ENCODE measurements at places on chromosomes 12 and 14.

GRCh38 chr14:101623685-101624444, 62.6 kb downstream of the DIO3 start:
- DNase-seq: no peak

- DNase-seq: no peak
These were observed 49.5 kb downstream of the RIMBP2 start for GRCh38 chr12:130666645-130667044.

GRCh38 chr14:30620178-30620577, 1.9 kb upstream of the SCFD1 start:
- DNase-seq: no peak

- no peak for DNase-seq
These were observed 54.6 kb upstream of the PTGR2 start for GRCh38 chr14:73796893-73797542.

DNA sequence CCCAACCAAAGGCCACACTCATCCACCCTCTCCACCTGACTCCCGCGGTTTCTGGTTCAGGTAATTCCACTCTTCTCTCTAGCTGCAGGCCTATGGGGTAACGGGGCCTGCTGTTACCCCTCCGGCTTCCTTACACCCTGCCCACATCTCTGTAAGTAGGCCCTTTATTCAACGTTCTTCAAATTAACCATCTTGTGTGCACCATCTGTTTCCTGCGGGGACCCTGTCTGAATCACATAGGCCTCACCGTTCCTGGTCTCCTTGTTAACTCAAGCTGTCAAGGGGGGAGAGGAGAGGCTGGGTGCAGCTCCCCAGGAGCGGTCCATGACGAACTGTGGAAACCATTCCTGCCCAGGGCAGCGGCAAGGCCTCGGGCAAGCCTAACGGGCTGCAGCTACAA, 9.3 kb upstream of the DLK1 start:
- no peak for DNase-seq

DNA sequence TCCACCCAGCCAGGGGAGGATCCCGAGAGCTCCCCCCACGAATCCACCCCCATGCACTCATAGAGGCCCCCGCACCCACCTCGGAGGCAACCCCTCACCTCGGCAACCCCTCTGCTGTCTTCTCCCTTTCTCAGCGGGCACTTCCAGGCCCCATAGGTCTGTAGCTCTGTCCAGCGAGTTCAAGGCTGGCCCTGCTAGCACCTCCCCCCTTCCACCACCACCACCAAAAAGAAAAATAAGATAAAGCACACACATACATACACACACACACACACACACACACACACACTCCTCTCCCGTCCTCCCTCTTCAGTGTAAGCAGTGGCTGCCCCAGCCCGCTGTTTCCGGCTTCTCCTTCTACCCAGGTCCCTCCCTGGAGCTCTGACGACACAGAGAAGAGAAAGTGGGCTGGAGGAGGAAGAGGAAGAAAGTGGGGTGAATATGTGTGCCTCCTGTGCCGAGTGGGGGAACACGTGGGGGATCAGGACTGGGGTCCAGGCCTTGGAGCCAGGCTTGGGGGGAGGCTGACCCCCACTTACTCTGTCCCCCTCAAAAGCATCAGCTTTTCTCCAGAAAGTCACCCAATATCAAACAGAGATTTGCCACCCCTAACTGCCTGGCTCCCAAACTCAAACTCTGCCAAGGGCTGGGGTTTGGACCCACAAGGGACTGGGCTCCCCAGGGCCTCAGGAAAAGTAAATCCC, at the start of gene STAT6:
TSS of gene STAT6 (minus strand) at position 332 of the 704 bp plus-strand sequence. CDS start 3,084 bp downstream, outside the sequence.
- DNase-seq: no peak

DNA sequence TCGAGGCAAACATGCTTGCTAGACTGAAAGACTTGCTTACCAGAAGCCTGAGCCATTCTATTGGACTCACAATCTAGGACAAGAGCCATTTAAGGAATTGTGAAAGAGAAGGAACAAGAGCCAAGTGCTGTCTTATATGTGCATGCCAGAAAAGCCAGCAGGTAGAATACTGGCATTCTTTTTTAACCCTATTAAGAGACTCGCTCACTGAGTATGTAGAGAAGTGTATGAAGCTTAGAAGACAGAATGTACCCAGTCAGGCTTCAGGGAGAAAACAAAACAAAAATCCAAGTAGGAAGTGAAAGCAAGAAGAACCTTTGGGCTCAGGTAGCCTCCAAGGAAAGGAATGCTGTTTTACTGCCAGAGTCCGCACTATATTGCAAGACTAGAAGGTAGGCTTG, 65.9 kb downstream of the DCAF5 start:
- DNase-seq: no peak

GRCh38 chr14:97177016-97177415, 379.8 kb downstream of the VRK1 start:
- DNase-seq: peak; percentile 18

GRCh38 chr14:24389226-24389848, 9.5 kb upstream of the NYNRIN start:
- DNase-seq: no peak

DNA sequence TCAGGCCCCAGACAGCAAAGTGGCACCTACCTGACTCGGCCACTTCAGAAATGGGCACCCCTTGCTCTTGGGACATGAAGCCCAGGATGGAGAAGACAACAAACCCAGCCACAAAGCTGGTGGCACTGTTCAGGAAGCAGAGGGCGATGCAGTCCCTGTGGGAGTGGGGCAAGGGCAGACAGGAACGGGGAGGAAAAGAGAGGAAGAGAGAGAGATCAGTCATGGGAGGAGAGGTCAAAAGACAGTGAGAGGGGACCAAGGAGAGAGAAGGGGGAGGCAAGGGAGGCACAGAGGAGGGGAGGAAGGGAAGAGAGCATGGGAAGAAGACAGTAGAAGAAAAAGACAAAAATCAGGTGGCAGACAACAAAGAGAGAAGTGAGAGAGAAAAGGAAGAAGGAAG, 16.6 kb downstream of the SLC6A12 start:
- DNase-seq: no peak

- DNase-seq: no peak
These were observed 3.3 kb downstream of the PRICKLE1 start for GRCh38 chr12:42586268-42586667.

GRCh38 chr12:64352181-64352580, 38.4 kb downstream of the C12orf56 start:
- DNase-seq: no peak

DNA sequence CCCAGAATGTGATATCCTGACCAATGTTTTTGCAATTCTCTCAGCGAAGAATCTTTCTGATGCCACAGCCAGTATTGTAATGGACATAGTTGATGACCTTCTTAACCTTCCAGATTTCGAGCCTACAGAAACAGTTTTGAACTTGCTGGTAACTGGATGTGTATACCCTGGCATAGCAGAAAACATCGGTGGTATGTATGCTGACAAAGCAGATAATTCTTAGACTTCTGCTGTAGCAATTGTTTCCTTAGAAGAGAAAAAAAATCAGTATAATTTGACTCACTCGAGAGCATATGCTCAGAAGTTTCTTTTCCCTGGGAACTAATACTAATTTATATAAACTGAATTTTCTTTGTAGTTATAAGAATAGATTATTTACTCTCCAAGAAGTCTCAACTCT, 58.2 kb downstream of the UTP20 start:
- no peak for DNase-seq

GRCh38 chr14:22466491-22466890, 122.5 kb downstream of the DAD1 start:
- no peak for DNase-seq

DNA sequence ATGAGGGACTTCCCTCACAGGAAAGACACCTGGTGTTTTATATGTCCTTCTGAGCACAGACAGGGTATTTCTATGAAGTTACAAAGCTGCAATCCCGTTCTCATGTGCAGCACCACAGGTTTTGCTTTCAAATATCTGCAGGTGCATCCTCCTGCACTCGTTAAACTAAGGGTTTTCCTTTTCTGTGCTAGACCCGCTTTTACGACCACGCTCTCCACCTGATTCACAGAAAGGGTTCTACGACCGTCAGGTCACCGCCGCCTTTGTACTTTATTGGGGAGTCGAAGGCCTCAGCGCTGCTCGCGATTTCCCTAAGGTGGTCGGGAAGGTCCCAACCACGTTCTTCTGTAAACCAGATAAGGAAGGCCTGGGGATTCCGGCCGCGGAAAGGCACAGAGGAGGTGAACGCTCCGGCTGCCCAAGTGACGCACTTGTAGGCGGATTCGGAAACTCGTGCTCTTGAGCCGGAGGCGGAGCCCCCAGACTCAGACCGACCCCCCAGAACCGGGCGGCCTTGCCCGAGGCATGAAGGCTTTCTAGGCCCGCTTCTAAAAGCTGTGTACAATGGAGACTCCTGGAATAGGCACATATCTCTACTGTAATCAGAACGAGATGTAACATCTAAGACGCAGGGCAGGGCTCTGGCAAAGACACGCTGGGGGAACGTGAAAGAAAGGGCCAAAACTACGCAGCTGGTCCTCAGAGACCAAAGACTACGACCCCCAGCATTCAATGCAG, 995 bp upstream of the HSP90B1 start:
- DNase-seq: peak; percentile 77

GRCh38 chr14:95294834-95295599, 24.7 kb downstream of the CLMN start:
- no peak for DNase-seq

DNA sequence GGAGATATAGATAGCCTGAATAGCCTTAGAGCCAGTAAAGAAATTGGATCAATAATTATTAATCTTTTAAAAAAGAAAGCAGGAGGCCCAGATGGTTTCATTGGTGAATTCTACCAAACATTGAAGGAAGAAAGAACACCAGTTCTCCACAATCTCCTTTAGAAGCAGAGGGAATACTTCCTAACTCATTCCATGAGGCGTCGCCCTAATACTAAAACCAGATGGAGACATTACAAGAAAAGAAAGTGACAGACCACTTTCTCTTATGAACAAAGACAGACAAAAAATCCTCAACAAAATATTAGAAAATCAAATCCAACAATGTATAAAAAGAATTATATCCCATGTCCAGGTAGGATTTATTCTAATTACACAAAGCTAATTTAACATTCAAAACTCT, 362.6 kb downstream of the BCAT1 start:
- no peak for DNase-seq

DNA sequence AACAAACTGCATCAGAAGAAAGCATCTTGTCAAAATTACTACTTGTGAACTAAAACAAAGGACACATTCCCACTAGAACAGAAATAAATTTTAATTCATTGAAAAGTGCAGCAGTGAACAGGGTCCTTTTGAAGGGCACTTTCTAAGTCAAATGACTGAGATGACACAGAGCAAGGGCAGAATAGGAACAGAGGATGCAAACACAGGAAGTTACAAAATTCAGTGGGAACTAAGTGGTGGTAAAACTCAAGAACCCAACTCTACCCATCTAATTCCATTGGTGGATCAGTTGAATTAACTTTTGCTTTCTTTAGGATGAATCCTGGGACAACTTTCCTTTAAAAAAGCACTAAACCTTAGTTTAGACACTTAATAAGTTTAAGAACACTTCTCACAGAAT, 45.8 kb downstream of the GNS start:
- no peak for DNase-seq

DNA sequence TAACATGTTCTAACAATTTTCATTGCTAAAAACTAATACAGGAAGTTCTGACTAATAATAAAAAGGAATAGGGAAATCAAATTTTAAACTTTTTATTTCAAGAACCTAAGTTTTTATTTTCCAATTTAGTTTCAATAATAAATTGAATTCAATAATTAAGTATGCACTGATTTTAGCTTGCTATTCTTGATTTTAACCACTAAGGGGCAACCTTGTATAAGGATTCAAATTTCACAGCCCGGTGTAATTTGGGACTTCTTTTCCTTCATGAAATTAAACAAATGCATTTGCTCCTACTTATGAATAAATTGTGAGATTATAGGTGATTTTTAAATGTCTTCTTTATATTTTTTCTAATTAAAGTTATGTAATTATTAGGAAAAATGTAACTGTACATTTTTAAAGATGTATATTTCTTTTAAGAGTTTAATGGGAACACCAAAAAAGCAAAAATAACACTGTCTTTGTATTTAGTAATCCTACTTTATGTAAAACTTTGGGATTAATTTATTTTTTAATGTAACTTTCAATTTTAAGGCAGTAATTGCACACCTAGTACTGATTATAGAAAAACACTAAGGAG, 241.4 kb upstream of the PDZRN4 start:
- DNase-seq: no peak
